ENCODE measurements at places on chromosomes 3 and 15.

DNA sequence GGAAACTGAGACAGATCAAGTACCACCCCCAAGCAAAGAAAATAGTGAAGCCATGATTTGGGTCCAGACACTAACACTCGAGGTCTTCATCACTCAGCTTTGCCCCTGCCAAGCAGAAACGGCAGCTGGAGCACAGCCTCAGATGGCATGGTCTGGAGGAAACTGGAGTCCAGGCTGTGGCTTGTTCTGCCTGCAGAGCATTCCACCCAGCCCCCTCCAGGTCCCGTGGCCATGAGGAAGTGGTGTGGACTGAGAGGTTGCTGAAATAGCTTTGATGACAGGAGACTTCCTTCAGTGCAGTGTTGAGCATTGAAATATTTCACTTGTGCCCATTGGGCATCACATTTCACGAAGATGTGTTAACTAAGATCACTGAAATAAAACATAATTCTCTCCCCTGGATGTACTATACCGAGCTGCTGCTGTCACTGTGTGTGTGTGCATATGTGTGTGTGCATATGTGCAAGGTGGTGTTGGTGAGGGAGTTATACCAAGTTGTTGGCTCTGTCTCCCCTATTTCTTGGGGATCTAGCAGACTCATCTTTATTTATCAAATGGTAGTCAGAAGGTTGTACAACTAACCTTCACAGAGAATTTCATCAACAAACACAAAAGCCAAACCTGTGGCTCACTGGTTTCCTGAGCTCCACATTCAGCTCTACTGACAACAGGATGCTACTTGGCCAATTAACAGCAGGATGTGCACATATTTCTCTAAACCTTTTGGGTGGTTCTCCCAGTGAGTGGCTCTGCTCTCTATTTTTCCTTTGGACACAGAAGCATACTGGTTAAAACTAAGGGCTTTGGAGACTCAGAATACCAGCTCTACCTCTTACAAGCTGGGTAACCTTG, 660.1 kb upstream of the CFAP20DC start:
- no peak for DNase-seq

DNA sequence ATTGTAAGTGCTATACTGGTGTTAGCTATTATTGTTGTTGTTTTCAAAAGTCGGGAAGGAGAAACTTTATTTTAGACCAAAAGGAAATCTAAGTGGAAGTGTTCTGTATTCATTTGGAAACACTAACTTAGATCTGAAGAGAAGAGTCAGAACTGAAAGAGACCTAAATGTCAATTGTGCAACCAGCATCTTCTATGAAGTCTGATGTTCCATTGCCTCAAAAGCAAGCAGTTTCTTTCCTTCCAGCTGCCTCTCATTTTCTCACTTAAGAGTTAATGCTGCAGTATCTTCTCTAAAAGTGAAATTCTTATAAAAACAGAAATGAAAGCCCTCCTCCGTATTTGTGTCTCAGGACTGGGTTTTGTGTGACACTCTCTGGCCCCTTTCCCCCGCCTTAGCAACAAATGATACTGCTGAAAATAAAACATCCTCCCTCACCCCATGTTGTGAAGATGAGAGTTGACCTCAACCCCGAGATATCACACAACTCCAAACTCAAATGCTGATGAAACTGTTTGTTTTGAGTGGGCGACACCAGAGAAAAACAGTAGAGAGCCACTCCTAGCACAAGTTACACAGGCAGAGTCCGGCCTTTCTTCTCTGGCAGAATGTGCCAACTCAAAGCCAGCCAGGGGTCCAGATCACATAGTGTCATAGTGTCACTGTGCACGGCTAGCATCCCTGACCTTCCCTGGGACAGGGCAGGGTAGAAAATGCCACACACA, 48.9 kb downstream of the GLDN start:
- DNase-seq, result no peak

DNA sequence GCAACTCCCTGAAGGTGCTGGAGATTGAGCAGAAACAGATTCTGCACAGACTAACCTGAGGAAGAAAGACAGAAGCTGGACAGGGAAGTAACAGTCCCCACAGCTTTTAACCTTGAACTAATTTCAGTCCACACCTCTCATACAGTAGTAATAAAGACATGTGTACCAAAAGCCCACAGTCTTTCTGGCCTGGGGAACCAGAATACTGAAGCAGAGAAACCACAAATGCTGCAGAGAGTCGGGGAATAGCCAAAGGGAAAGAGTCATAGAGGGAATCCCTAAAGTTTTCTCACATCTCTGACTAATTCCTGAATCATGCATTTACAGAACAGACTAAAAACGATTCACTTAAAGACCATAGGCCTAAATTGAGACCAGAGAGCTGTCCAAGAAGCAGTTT, 503.4 kb upstream of the NECTIN3 start:
- peak; percentile 82 for DNase-seq

DNA sequence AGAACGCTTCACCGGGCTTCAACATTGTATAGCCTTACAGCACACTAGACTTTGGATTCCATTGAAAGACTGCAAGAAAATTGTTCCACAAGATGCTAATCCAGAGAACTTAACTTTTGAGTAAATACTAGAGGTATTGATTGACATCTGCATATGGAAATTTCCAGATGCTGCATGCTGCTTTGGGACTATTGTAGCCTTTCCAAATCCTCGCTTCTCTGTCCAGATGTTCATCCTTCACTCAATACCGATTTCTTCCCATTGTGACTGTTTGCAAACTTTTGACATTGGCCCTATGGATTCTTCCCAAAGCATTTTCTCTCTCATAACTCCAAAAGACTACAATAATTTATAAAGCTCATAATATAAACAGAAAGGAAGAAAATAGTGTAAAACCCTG, 41.4 kb downstream of the COL6A6 start:
- no peak for DNase-seq

DNA sequence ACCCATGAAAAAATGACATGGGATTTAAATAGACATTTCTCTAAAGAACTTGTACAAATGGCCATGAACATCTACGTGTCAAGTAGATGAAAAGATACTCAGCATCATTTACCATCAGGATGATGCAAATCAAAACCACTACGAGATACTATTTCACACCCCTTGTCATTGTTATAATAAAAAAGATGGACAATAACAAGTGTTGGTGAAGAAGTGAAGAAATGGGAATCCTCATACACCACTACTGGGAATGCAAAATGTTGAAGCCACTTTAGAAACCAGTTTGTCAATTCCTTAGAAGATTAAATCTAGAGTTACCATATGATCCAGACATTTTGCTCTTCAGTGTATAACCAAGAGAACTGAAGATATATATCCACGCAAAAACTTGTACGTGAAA, 57.9 kb downstream of the TIMP4 start:
- no peak for DNase-seq

GRCh38 chr3:25074149-25074548, 353.9 kb upstream of the RARB start:
- DNase-seq, result no peak

GRCh38 chr3:57078635-57079473, 18.4 kb downstream of the SPATA12 start:
- peak; percentile 34 for DNase-seq

DNA sequence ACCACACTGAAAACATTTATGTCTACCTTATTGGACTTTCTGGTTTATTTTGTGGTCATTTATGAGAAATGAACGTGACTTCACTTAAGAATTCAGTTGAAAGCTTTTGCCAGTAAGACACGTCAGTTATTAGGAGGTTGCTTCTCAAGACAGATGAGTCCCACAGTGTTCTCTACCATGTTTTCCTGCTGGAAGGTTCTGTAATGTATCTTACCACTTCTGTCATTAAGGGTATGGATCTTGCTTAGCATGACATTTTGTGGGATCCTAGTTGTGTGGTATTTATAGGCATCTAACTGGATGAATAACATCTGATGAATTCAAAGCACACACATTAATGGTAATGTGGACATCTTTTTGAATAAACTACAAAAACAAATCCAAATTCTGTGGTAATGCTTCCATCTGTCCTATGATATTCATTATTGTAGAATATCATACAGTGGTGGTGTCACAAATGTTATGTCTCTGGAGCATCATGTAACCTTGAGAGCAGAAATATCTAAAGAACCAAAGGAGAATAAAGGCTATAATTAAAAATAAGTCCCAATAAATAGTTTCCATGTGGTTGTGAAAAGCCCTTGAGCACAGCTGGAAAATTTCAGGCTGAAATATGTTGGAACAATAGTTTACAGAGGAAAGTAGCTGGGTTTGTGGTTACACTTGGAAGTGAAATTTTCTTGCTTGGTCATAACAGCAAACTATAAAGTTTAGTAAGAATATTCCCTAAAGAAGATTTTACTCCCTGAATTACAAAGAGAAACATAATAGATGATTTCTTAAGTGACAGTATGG, 61.5 kb downstream of the C3orf38 start:
- DNase-seq, result peak; percentile 36

GRCh38 chr3:159275741-159276140, 473.9 kb downstream of the MFSD1 start:
- DNase-seq, result no peak

DNA sequence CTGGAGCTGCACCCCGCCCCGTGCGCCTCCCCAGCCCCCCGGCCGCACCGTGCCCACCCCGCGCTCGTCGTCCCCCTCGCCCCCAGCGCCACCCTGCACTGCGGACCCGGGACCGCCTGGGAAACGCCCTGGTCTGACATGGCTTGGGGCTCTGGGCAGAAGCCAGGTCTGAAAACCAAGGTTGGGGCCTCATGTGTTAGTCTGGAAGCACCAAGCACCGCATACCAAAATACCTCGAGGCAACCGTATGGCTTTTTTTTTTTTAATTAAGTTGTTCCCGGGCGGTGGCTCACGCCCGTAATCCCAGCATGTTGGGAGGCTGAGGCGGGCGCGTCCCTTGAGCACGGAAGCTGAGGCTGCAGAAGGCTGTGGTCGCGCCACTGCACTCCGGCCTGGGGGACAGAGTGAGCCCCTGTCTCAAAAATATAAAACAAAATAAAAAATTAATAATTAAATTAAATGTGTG, 91.5 kb upstream of the CHD2 start:
- peak; percentile 80 for DNase-seq

DNA sequence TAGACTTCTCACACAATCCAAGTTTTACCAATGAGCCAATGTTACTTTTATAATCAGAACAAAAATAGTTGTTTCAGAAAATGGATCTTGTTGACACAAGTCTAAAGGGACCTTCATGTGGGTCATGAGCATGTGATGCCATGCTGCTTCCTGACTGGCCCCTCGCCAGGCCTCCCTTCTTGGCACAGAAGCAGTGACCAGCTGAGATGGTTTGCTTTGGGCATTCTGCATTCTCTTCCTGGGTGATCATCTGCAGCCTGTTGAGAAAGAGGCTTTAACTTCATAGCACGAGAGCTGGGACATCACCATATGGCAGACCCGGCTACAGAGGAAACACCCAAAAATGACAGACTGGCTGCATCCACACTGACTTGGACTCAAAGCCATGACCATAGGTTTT, 45.7 kb downstream of the TGM4 start:
- no peak for DNase-seq

DNA sequence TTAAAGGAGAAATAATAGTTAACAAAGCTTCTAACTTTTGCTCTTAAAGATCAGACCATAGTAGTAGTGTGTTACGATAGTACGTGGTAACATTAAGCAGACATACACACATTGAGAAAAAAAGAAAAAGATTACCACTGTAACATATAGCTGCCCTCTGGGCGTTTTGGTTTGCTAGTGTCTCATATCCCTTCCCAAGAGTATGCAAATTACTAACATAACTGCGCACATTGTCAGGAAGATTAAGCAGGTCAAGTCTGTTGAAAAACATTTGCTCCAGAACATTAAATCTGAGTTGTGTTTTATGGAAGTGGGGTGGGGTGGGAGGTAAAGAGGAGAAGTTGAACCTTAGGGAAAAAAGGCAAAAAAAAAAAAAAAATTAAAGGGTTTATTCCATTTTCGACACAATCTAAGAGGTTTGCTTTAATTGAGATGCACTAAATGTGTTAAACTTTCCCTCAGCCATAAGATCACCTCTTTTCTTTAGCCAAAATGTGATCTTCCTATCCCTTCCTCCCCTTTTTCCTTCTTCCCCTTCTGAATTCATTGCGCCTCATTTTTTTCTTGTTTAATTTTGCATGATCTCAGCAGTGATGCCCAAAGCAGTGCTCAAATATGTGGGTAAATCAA, 1.5 kb upstream of the LRIG1 start:
- no peak for DNase-seq

DNA sequence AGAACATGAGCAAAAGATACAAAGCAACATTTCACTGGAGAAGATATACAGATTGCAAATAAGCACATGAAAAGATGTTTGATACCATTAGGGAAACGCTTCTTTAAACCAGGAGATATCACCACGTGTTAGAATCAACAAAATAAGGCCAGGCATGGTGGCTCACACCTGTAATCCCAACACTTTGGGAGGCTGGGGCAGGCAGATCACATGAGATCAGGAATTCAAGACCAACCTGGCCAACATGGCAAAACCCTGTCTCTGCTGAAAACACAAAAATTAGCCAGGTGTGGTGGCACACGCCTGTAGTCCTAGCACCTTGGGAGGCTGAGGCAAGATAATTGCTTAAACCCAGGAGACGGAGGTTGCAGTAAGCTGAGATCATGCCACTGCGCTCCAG, 20.5 kb upstream of the MUC20 start:
- no peak for DNase-seq

DNA sequence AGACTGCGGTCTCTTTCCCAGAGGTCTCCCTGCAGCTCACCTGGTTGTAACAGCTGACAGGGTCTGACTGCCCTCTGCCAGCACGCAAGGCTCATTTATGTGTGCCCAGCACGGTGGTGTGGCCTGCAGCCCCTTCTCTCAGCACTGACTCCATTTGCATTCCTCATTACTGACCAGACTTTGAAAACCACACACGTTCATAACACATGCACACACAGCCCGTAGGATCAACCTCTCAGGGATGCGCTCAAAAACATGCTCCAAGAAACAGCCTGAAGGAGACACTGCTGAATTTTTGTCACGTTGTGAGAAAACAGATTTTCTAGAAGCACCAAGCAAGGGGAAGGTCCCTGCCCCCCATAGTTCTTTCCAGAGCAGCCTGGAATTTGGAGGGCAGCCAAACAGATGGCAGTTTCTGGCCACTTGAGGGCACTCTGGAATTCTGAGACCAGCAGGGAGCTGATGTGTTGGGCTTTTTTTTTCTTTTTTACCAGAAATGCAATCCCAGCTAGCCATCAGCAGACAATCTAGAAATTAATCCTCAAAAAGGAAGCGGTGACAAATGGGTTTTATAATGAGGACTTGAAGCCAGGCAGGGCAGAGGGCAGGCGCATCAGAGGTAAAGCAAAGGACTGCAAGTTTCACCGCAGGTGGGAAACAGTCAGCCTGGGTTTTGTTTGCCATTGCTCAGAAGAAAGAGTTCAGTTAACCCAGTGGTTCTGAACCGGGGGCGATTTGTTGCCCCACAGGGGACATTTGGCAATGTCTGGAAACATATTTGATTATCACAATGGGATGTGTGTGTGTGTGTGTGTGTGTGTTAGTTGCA, 170.5 kb upstream of the PROK2 start:
- DNase-seq, result peak; percentile 74

GRCh38 chr15:57313134-57313483, 63.2 kb upstream of the CGNL1 start:
- DNase-seq, result no peak

- no peak for DNase-seq
Measured at GRCh38 chr3:188113756-188114155, 40.2 kb upstream of the LPP start.

- DNase-seq, result peak; percentile 88
Measured at GRCh38 chr15:95734422-95735316, 595.8 kb upstream of the NR2F2 start.

- no peak for DNase-seq
Measured at GRCh38 chr3:4448187-4448586, 18.9 kb downstream of the SUMF1 start.

- DNase-seq, result peak; percentile 32
Measured at GRCh38 chr3:99544786-99545281, 93.6 kb upstream of the COL8A1 start.

GRCh38 chr15:29799859-29800258, 22.4 kb downstream of the TJP1 start:
- DNase-seq, result no peak
